ENCODE measurements at places on chromosomes 7 and 10.

DNA sequence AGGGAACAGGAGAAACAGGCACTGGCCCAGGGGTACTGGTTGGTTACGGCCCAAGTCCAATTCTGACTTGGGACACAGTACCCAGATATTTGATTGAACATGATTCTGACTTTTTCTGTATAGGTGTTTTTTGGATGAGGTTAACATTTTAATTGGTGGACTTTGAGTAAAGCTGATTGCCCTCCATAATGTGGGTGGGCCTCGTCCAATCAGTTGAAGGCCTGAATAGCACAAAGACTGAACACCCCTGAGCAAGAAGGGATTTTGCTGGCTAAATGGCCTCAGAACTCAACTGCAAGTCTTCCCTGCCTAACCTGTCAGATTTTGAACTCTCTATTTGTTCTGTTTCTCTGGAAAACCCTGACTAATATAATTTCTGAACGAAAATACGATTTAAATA, 222.6 kb downstream of the TEX36 start:
- no peak for DNase-seq

GRCh38 chr7:100571829-100572116, 1.9 kb downstream of the SAP25 start:
- DNase-seq = no peak

DNA sequence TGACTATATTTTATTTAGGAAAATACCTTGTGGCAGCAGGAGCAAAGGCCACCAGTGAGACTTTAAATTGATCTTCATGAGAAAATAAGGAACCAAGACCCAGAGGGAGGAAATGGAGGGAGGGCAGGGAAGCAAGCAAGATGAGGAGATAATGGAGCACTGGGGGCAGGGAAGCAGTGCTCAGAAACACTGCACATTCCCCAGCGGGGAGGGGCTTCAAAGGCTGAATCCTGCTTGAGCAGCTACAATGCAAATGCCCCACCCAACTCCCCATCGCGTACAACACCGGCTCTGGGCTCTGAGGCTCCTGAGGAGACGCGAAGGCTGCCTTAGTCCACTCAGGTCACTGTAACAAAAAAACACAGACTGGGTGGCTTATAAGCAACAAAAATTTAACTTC, 503.8 kb downstream of the GRID1 start:
- no peak for DNase-seq

DNA sequence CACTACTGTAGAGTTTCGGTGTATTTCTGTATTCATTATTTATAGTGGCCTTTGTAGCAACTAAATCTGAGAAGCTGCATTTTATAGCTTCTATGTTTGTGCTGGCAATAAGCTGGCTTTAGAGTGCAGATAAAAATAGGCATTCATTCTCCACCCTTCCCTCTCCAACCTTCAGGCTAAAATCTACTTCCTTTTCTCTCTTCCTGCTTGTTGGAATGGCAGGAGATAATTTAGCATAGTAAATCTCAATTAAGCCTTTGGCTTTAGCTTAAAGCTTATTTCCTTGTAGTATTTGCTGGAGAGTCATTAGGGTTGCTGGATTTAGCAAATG, 58.5 kb downstream of the CPVL start:
- no peak for DNase-seq

GRCh38 chr7:7183838-7184463, 1.6 kb downstream of the C1GALT1 start:
- DNase-seq = no peak

DNA sequence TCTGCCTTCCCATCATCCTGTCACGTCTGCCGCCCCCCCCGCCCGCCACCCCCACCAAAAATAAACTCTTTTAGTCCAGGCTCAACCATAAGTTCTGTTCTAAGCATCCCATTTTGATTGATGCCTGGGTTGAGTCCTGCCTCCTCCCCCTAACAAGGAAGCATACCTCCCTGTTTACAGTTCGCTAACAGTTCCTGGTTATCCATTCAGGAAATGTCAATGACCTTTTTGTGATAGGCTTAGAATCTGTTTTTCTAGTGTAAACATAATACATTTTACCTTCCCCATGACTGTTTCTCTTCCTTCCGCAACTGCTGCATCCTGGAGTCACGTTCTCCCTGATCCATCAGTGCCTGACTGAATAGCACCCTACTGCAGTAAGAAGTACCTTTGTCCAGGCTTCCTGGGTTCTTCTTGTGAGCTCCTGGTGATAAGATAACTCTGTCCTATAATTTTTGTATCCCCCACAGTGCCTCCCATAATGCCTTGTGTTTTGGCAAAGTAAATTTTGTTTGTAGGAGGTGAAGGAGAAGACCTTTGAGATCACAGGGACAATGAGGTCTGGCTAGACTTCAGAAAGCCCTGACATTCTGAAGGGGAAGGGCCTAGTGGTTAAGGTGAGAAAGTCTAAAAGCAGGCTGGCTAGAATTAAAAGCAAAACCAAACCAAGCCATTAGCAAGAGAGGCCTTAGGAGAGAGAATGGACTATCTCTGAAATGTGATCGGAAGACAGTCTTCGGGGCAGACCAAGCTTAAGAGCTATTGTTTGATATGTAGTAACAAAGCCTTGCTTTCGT, 7.3 kb downstream of the AGFG2 start:
- DNase-seq = no peak

GRCh38 chr10:123990889-123991288, 99.3 kb upstream of the CPXM2 start:
- DNase-seq = no peak

GRCh38 chr10:128044186-128044585, 82.0 kb downstream of the MKI67 start:
- DNase-seq = no peak

GRCh38 chr10:77506517-77507200, 130.9 kb downstream of the KCNMA1 start:
- DNase-seq = no peak

DNA sequence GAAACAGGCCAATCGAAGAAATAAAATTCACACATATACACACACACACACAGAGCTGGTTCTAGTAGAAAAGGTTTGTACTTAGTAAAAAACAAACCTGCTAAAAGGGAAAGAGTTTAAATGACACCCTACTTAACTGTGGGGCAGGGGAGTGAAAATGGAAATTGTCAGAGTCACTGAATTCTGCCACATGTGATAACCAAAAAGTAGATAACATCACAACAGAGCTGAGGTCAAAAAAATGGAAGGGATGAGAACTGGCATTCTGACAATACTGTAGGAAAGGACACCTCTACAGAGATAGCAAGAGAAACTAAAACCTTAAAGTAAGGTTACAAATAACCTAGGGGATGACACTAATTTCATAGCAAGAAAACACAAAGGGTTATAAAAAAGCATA, 74.6 kb downstream of the CACUL1 start:
- DNase-seq = no peak

DNA sequence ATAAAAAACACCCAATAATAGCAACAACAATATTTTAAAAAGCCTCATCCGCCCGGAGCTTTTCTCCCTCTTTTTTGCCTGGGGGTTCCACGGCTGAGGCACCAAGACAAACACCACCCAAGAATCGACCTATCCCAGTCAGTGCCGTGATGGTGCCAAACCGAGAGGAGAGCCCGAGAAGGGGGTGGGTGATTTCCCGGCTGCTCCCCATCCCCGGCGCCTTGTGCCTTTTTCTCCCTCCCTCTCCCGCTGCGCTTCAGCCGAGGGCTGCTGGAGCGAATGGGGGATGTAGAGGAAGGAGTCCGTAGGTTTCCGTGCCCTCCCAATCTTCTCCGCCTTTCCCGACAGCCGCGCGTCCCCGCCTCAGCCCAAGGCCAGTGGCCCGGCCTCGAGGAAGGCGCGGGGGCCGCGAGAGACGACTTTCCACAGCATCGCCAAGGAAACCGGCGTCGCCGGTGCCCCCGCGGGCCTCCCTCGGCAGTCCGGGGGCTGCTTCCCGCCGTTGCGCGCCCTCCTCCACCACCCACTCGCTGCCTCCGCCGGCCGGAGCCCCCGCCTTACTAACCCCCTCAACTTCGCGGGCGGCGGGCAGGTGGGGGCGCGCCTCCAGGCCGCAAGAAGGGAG, 1.3 kb downstream of the EGR2 start:
- DNase-seq = no peak

DNA sequence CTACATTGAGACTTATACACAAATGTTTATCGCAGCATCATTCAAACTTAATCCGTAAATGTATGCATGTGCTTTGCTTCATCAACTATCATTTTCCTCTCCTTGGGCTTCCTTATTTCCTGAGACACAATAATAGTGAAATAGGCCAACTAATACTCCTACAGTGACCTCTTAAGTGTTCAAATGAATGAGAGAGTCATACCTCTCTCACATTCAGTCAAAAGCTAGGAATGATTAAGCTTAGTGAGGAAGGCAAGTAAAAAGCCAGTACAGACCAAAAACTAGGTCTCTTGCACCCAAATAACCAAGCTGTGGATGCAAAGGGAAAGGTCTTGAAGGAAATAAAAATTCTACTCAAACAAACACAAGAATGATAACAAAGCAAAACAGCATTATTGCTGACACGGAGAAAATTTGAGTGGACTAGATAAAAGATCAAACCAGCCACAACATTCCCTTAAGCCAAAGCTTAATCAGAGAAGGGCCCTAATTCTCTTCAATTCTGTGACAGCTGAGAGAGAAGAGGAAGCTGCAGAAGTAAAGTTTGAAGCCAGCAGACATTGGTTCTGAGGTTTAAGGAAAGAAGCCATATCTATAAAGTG, 72.3 kb downstream of the GLCCI1 start:
- DNase-seq = no peak

- peak; percentile 67 for DNase-seq
These were observed 2.4 kb upstream of the NKX2-3 start for GRCh38 chr10:99530108-99531025.

GRCh38 chr7:157515342-157516041, 178.7 kb downstream of the DNAJB6 start:
- no peak for DNase-seq

- no peak for DNase-seq
These were observed 148.1 kb upstream of the PCBD1 start for GRCh38 chr10:71036297-71036966.

DNA sequence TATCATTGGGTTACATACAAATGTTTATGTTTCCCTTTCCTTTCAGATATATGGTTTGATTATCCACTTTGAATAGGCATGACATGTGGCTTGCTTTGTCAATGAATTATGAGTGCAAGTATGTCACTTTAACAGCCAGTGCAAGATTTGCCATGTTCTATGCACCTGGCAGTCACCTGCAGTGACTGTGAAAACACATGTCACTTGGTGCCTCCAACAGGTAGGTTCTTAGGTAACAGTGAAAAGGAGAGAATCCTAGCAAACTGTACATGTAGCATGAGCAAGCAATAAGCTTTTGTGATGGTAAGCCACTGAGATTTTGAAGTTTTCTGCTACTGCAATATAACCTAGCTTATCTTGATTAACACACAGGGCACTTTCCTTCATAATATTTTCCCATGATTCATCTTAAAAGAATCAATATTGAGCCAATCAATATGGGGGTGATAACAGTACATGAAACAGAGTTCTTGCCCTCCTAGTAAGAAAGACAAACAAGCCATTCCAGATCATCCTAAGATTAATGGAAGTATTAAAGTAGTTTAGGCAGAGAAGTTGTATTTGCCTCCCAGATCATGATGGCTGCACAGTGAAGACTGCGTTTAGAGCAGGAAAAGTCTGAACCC, 7.9 kb upstream of the RALA start:
- DNase-seq = no peak

GRCh38 chr10:1947464-1948003, 210.2 kb upstream of the ADARB2 start:
- DNase-seq = no peak

DNA sequence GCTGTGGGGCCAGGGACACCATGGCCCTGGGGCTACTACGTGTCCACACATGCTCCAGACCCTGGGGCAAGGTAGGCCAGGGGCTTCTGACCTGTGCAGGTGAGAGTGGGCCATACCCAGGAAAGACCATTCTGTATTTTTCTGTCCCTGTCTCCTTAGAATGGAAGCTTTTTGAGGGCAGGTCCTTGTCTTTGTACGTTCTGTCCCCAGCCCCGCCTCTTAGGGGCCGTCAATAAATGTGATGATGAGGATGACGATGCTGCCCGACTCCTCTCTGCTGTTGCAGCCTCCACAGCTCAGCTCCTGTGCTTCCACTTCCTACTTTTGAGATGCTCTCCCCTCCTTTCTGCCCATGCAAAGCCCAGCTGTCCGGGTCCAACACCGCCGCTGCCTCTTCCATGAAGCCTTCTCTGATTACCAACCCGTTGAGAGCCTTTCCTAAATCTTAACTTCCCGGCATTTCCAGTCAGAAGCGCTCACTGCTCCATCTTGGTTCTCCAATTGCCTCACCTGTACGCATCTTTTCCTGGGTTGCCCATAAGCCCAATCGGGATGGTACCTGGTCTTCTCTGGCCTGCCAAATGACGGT, 4.3 kb downstream of the VPS37D start:
- DNase-seq = no peak

DNA sequence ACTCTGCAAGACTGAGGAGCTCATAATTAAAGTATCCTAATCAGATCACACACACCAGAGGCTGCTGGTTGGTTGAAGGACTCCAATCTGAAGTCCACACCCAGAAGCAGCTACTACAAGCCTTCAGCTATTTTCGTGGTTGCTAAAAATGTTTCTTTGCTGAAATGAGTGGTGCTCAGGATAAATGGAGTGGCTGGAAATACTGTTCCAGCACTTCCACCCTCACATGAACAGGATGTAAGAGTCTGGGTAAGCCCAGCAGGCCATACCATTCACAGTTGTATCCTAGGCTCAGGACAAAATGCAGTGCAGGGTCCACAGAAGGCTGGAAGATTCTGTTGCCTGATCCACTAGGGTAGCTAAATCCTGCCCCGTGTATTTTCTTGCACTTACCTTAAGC, 34.1 kb downstream of the AFAP1L2 start:
- DNase-seq = no peak

- no peak for DNase-seq
These were observed 41.5 kb downstream of the PRF1 start for GRCh38 chr10:70561070-70561469.

- DNase-seq = no peak
These were observed 11.7 kb downstream of the CREB5 start for GRCh38 chr7:28423918-28424514.

DNA sequence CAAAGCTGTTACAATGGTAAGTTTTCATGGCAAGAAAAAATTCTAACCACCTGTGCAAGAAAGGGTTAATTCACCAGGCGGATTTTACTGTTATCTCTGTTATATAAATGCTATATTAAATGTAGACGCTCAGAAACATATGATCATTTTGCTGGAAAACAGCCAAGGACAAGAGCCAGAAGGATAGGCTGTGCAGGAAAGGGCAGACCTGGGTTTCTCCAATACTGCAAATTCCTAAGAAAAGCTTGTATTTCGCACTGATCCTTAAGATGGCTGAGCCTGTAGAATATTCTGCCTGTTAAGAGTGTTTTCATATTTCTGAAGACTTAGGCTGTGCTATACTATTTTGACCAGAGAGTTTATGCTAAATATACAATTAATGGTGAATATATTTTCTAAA, 564.1 kb upstream of the KCND2 start:
- DNase-seq = no peak
